ENCODE measurements at places on chromosomes 3 and 15.

DNA sequence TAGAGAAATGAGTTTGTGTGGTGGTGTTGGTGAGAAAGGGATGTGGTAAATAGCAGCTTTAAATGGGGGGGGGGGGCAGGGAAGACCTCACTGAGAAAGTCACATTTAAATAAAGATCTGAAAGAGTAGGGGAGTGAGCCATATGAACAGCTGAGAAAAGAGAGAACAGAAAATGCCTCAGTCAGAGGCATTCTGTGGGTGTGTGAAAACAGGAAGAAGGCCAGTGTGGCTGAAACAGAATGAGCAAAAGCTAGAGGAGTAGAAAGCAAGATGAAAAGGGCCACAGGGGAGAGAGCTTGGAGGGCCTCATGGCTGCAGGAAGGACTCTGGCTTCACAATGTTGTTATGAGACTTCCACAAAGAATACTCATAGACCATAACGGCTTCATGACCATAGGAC, 783.3 kb downstream of the ZPLD1 start:
- DNase-seq: no peak

- no peak for DNase-seq
These were observed 182.6 kb upstream of the ROPN1 start for GRCh38 chr3:124174476-124174875.

DNA sequence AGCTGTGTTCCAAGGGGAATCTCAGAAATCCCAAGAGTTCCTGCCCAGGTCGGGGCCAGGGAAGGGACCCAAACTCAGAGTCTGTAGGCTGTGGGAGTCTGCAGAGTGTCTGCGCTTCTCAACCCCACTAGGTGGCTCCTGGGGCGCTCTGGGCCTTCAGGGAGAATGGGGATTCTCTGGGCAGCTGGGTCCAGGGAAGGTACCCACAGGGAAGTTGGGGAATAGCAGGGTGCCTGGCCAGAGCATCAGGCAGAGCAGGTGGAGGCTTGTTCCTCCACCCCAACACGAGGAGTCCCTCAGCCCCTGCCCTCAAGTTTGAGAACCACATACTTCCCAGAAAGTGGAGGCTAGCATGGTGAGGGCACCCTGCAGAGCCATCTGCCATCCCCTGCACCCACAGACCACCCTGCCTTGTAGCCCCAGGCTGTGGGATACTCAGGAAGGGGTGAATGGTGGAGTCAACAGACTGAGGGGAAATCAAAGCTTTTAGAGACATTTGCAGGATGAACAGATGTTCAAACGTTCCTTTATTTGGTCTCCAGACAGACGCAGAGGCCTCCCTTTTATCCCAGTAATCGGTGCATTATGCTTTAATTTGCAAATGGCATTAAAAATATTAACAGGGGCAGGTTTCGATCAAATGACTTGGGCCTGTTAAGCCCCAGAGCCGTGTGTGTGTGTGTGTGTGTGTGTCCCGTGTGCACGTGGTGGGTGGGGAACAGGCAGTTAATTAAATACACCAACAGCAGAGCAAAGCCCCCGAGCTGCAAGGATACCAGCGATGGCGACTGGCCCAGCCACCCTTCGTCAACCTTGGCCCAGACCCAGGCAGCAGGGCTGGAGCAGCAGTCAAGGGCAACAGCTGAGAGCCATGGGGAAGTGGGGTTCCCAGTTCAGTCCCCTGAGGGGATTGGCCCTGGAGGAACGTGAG, 57.7 kb downstream of the DNAJB8 start:
- DNase-seq: no peak

- peak; percentile 57 for DNase-seq
These were observed 5.3 kb downstream of the IGF1R start for GRCh38 chr15:98653686-98654085.

- no peak for DNase-seq
These were observed 13.0 kb upstream of the TMEM115 start for GRCh38 chr3:50372349-50372748.

- no peak for DNase-seq
These were observed 75.4 kb upstream of the POMGNT2 start for GRCh38 chr3:43181202-43181821.

All from GM23248 (cell line).